Hematopoietic multipotent progenitor cell treated with erythropoietin and hydrocortisone succinate and interleukin-3 and kit ligand, for 15 days (in vitro differentiated cells): ENCODE measurements at places on chromosomes 11 and 22.

DNA sequence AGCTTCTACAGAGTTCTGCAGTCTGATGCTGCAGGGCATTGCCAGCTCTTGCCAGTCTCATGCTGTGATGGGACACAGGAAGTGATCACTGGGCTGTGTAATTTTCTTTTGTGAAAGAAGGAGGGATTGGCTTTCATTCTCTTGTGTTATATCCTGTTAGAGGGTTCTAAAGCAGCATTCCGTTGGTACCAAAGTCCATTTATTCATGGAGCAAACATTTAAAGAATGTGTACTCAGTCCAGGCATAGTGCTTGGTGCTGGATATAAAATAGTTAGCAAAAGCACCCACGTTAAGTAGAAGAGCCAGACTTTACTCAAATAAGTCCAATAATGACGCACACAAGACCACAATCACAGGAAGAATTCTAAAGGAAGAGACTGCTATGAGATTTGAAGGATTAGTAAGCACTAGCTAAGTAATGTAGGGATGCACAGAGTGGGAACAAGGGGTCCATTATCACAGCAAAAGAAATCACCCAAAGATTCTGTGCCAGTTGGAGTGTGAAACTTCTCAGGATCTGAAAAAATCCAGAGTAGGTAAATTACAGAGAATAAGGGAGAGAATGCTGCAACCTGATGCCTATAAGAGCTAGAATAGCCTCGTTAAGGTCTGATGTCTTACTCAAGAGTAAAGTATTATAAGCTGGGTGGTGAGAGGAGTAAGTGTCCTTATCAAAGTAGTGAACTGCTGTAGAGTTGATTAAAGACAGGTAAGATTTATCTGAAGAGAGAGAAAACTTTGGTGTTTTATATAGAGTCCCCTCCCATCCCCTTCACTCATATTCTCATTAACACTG, 728.3 kb downstream of the METTL15 start:
- no peak for DNase-seq

DNA sequence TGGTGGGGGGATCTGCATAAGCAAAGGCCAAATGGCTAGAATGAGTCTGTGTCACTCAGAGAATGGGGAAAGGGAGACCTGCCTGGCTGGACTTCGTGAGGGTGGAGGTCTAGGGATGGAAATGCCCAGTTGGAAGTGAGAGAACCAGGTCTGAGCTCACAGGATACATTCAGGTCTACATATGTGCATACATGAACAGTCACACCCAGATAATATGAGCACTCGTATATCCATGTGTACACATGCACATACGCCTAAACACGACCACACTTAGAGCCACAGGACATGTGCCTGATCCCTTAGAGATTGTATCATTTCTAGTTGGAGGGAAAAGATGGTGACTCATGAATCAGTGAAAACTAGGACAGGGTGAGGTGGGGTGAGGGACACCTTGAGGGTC, 21.1 kb upstream of the RELT start:
- DNase-seq: no peak

GRCh38 chr11:11845551-11845950, 3.8 kb downstream of the USP47 start:
- DNase-seq: no peak

GRCh38 chr22:38109371-38110001, 998 bp downstream of the BAIAP2L2 start:
- DNase-seq: no peak

GRCh38 chr22:32903507-32903906, 102.0 kb downstream of the TIMP3 start:
- DNase-seq: no peak

DNA sequence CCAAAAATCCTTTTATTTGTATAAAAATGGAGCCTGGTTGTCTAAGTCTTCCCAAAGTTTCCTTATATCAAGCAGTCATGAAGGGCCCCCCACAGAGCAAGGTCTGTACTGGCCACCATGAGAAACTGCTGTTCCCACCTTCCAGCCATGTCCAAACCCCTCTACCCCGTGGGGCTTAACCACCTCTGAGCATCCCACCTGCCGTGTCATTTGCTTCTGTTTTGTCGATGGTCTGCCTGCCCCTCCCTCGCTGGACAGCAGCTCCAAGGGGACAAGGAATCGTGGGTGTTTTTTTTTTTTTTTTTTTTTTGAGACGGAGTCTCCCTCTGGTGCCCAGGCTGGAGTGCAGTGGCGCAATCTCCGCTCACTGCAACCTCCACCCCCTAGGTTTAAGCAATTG, 11.1 kb upstream of the ANO1 start:
- no peak for DNase-seq

DNA sequence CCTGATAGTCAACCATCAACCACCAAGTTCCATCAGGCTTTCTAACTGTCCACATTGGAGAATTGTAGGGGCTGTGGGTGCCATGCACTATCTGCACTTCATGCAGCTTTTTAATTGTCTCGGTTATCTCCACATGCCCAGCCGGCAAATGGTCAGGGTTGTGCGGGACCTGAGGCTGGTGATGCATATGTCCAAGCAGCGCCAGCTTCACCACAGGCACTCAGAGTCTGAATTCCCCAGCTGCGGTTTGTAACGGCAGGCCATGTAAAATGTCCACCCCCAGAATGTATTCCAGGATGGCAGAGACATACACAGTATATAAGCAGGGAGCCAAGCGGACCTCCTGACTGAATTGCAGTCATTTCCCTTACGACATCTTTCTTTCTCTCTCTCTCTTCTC, 435.6 kb downstream of the DYNC2H1 start:
- no peak for DNase-seq

DNA sequence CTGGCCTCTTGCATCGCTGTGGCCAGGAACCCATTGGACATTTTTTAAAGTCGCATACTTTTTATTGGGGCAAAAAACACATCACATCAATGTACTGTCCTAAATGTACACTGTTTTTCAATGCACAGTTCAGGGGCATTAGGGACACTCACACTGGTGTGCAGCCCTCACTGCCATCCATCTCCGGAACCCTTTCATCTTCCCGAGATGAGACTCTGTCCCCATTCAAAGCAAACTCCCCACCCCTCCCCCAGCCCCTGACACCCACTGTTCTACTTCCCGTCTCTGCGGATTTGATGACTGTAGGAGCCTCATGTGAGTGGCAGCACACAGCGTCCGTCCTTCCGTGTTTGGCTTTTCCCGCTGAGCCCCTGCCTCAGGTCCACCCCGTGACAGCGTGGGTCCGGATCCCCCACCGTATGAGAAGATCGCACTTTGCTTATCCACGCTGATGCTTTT, 41.8 kb upstream of the TH start:
- DNase-seq: no peak

- no peak for DNase-seq
Observed at GRCh38 chr11:134580610-134580975, 168.6 kb upstream of the B3GAT1 start.

DNA sequence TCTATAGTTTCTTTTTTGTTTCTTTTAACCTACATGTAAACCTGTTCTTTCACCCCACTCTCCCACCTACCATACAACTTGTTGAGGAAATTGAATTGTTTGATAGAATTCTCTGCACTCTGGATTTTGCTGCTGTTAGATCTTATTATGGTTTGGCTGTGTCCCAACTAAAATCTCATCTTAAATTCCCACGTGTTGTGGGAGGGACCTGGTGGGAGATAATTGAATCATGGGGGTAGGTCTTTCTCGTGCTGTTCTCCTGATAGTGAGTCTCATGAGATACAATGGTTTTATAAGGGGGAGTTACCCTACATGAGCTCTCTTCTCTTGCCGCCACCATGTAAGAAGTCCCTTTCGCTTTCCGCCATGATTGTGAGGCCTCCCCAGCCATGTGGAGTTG, 15.0 kb upstream of the PITPNB start:
- DNase-seq: no peak

DNA sequence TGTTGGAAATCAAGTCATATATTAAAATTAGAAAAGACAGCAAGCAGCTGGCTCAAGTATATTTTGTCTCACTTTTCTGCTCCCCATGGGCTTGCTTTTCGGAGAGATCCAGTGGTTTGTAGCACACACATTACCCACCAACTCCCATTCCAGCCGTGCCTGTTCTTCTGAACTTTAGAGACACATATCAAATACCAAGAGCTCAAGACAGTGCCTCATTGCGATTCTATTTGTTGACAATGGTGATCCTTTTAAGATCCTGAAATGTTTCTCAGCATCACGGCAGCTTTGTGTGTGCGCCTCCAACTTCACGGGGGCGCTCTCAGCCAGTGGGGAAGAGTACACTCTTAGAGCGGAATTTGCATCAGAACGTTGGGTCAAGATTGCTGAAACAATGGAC, 52.9 kb downstream of the BARX2 start:
- no peak for DNase-seq

DNA sequence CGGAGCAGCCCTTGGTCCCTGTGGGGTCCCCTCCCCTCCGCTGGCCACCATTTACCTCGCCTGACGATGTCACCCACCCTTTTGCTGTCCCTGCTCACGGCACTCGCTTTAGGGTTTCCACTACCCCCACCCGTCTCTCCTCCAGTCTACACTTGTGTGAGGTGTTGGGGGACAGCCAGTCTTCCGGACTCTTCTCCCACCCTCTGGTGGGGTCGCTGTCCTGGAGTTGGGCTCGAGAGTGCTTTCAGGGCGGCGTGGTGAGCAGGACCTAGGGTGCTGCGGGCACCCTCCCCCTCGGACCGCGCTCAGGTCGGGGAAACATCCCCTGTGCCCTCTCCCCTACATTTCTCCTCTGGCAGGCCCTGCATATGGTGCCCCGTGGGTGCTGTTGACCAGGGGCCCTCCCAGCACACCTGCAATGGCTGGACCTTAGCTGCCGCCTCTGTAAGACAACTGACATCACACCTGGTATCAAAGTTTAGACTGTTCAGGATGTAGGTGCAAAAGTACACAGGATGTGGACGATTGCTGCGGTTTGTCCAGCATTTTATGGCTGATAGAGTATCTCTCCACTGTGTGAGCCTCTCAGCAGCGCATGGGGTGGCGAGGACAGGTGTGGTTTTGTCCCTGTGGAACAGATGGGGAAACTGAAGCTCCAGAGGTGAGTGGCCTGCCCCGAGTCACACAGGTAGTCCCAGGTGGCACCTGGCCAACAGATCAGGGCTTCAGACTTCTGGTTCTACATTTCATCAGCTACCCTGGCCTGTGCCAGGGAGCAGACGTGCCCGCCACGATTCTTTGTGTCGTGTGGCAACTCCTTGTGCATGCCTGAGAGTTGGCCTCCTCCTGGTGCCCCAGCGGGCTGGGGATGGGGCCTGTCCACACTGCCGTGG, 1.2 kb downstream of the GRK2 start:
- DNase-seq: no peak

GRCh38 chr22:44263547-44263946, 49.2 kb downstream of the SHISAL1 start:
- DNase-seq: no peak

GRCh38 chr11:125088576-125089455, 22.6 kb downstream of the TMEM218 start:
- no peak for DNase-seq

- DNase-seq: no peak
Observed at GRCh38 chr11:18168372-18168771, 4.3 kb upstream of the MRGPRX4 start.

DNA sequence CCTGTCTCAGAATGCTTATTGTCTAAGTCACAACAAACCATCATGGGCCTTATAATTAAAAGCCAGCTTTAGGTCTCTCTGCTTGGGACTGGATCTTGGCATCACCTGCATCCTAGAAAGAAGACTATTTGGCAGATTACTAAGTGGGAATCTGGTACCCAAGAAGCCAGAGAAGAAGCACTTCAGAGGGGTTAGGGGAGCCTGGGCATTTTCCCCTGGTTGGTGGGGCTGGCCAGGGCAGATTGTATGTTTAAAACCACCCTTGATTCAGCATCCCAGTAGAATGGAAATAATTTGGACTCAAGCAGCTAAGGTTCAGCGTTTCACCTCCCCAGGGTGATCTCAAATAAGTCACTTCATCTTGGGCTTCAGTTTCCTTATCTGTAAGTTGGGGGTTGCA, 193.7 kb downstream of the MIAT start:
- no peak for DNase-seq

DNA sequence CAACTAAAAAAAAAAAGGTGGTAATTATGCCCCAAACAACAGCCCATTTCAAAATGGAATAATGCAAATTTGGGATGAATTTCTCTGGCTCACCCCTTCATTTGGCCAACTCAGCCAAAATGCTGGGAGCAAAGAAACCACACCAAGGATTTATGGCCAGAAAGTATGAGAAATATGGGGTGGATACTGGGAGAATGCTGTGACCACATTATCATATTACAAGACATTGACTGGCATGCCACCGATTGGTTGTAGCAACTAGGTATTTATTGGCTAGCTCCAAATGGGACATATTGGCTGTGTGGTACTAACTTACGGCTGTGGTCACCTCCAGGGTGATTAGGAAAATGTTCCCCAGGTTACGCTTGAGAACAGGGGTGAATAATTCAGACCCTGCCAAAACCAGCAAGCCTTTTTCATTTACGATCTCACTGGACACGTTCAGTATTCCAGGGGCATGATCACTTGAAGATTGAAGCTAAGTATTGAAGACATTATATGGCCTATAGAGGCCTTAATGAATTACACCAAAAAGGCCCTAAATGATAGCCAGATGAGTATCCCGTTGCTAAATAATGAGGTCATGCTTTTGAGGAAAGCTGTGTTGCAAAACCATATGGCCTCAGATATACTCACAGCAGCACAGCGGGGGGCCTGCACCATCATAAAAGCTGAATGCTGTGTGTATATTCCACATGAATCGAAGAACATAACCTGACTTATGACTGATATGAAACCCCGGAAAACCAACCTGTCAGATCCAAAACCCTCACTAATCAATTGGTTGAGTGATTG, 3.8 kb upstream of the FDX1 start:
- DNase-seq: no peak

- DNase-seq: no peak
Observed at GRCh38 chr22:48842583-48842945, 985.1 kb downstream of the BRD1 start.

GRCh38 chr11:124724979-124725718, 14.6 kb upstream of the NRGN start:
- no peak for DNase-seq

DNA sequence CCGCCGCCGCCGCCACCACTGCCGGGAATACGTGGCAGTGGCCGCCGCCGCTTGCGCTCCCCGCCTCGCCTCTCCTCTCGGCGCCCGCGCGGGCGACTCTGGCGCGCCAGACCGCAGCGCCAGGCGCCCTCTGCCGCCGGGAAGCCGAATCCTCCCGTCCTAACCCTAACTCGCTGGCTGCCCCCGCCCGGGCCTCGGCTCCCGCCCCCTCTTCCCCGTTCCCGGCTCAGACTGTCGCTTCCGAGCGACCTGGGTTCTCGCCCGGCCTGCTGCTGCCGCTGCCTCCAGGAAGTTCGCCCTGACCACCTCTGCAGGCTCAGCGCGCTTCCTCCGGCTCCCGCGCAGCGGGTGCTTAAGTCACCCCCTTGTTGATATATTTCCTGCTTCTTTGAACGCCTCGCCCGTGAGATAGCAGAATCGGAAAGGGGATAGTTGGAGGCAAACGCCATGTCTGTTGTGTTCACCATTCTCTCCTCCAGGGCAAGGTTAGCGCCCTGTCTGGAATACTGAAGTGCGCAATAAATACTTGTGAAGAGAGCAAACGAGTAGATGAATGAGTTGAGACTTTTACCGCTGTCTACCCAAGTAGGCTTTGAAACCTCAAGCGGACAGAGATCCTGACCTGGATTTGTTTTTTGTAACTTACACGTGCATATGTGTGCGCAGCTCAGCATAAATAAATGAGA, at the start of gene SMCO4:
SMCO4 (minus strand) TSS at position 100 of the 686 bp plus-strand sequence. CDS start 64,202 bp downstream, outside the sequence.
- peak; percentile 52 for DNase-seq

GRCh38 chr11:117441146-117441975, 113.7 kb downstream of the CEP164 start:
- no peak for DNase-seq
